ENCODE measurements at places on chromosomes 5 and 9. TPM values are rescaled to one million over a fixed set of nuclear protein-coding genes. Genes with fewer than 3 reads are reported as not detected.

DNA sequence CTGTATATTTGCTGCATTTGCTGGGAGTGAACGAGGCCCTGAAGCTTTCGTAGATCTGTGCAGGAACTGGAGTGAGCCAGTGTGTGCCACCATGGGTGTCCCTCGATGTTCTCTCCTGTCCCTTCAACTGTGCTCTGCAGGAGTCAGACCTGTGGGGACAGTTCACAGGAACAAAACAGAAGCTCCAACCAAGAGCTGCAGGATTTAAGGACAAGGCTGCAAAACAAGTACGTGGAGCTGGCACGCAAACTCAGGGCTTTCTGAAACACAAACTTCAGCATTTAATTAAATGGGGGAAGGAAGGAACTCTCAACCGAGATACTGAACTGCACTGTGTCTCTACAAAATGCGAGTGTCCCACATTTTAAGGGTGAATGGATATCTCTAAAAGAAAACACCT lies 24.2 kb downstream of the BASP1 start:
- no peak for DNase-seq

- DNase-seq, result no peak
These were observed 205.0 kb upstream of the PRDM9 start for GRCh38 chr5:23302438-23302837.

DNA sequence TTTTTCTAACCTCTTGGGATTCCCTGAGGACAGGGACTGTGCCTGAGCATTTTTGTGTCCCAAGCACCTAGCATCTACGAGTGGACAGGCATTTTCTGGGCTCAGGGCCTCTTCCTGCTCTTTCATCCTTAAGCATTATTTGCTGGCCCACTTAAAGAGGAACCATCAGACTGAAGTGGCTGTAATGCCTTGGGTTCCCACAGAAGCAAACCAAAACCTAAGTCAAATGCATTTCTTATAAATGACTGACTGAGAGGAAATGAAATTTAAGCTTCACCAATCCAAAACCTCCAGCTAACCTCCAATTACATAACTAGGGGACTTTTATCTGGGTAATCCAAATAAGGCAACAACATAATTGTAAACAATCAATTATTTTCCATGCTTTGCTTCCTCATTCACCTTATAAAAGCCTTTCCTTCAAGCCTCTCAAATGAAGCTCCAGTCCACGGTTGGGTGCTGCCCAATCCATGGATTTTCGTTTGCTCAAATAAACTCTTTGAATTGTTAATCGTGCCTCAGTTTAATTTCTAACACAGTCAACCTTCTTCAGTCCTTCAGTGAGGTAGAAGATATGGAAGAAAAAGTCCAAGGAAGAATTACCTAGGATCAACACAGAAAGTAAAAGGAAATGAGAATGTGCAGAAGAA lies 25.3 kb upstream of the SLC31A2 start:
- DNase-seq, result no peak

- DNase-seq, result no peak
These were observed 17.0 kb downstream of the GRXCR2 start for GRCh38 chr5:145855763-145856267.

DNA sequence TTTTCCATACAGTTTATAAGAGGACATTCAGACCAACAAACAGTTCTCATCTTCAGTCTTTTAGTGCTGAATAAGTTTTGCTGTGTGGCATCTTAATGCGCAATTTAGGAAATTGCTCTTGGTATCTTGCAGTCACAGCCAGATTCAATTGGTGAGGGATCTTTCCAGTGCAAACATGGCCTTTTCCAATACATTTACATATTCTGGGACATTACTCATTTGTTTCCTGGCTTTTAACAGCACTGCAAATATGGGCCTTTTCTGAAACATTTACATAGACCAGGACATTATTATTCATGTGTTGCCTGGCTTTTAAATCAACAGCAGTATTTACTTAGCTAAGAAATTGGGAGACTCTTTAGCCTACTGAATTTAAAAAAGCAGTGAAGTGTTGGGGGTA lies 22.7 kb downstream of the ANKRD33B start:
- no peak for DNase-seq

DNA sequence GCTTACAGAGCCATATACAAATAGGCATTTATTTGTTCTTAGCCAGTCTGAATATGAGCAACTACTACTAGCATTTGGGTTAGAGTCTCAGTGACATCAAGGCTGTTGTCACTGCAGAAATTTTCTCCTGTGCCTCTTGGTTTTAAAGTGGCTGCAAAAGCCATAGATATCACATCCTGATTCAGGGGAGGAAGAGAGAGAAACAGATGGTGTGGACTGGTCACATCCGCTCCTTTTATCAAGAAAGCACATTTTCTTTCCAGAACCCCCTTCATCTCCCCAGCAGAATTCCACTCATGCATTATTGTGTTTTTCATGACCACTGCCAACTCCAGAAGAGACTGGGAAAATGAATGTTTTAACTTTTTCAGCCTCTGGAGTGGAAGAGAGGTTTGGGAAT lies 69.8 kb downstream of the PTTG1 start:
- no peak for DNase-seq

ZNG1C gene
- 12.9 TPM for total RNA-seq

DNAH5 gene
- total RNA-seq, result 1.7 TPM

CARTPT gene
- total RNA-seq, result not detected

DMGDH gene
- total RNA-seq, result 1.9 TPM

ANKRD31 gene
- 0.12 TPM for total RNA-seq

SLC34A1 gene
- not detected for total RNA-seq

ZNF879 gene
- total RNA-seq, result 2.4 TPM

Measured in epithelial cell of proximal tubule (primary cell).